ENCODE measurements at places on chromosomes 1 and 21. TPM values are rescaled to one million over a fixed set of nuclear protein-coding genes. Genes with fewer than 3 reads are reported as not detected.

DNA sequence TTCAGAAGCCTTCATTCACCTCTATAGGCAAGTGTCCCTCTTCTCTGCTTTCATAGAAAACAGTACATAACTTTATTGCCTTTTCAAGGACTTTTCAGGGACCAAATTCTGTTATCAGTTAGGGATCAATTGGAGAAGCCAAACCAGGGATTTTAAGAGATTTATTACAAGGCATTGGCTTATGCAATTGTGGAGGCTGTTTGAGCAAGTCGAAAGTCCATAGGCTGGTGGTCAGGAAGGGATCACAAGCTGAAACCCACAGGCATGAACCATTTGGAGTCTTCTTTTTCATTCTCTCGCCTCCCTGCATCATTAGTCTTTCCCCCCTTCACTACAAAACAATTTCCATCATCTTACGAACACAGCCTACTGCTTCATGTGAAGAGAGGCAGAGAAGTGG lies 34.8 kb upstream of the SYCP1 start:
- no peak for DNase-seq

DNA sequence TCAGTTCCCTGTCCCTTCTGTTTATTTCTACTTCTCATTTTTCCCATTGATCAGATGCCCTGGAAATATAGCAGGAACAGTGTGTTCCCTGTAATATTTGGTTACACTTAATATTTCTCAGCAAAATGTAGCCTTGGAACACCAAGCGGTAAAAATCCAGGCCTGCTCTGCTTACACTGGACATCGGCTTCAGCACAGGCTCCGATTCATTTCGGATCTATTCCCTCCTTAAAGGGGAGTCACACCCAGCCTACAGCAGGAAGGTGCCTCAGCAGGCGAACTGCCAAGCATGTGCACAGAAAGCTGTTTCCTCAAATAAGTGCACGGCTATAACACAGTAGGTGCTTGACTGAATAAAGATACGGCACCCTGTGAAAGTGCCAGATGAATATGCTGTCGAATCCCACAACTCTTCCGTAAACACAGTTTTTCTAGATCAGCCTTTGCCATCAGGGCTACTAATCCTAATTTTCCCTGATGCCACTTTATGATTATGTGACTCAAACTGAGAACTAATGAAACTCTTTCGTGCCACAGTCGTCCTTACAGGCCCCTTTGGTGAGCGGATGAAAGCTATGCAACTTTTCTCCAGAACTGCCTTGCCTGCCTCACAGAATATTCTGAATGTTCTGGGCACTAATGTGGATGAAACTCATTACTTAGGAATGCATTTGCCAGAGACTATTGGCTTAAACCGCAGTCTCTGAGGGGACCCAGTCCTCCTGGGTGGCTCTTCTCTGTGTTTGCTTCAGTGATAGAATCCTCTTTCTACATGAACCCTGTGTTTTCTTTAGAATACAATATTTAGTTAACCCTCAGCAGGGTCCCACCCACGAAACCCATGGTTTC lies 275.5 kb upstream of the RUNX1 start:
- no peak for DNase-seq

DNA sequence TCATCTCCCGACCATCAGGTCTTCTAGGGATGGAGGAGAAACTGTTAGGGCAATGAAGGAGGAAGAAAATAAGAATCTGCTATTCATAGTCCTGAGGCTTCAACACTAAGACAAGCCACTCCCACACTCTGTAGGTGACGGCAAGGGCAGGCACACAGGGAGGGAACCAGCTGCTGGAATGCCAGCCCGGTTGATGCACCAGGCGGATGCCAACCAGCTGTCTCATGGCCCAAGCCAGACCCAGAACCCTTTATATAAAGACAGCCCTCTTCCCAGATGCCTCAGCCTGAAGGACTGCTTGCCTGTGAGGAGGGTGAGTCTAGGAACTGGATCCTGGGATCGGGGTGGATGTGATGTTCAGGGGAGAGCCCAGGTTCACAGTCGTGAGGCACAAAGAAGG lies at the start of gene KPRP:
Gene KPRP (plus strand): TSS at position 279 of the 400 bp plus-strand sequence. CDS start 1,564 bp downstream, outside the sequence.
- no peak for DNase-seq

DNA sequence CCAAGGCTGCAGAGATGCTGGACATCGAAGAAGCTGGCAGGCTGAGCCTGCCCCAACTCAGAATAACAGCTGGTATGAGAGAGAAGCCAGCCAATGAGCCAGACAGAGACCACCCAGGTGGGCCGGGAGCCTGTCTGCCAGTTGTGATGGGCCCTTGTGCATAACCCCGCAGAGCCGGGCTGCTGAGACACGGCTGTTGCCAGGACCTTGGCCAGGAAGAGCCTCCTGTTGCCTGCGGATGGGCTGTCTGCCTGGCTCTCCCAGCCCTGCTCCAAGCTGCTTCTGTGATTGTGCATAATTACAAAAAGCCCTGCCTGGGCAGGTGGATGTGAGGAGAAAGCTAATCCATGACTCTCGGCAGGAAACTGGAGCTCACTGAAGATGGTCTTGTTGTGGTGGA lies 126.5 kb downstream of the CAPN8 start:
- DNase-seq, result no peak

Gene IFNLR1
- total RNA-seq, result 4.7 TPM

DNA sequence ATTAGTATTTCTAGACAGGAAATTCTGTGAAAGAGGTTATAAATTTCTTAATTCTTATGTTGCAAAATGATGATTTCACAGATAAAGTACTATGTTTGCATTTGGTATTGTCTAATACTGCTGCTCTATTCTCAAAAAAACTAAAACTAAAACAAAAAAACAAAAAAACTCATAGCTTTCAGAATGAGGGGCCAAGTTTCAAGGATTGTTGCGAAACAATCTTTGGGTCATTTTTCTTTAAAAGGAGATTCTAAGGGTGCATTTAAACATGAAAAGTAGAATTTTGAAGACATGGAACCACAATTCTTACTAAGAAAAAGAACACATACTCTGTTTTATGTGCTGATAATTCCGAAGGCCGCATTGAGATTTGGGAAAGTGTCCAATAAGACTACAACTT lies 645.1 kb downstream of the ADGRL2 start:
- no peak for DNase-seq

Gene TCP10L
- not detected for total RNA-seq

DNA sequence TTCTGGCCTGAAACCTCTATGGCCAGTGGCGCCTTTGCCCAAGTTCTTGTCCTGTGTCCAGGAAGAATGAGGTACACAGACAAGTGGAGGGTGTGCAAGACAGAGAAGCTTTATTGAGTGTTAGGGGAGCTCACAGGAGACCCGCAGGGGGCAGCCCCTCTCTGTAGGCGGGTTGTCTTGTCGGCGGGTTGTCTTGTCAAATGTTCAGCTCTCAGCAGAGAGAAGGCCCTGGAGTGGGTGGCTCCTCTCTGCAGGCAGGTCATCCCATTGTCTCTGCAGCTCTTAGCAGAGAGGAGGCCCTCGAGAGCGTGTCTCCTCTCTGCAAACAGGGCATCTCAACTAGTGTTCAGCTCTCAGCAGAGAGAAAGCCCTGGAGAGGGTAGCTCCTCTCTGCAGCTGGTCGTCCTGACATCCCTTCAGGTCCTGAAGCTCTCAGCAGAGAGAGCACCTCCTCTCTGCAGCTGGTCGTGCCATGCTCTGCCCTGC lies 11.0 kb downstream of the COL6A2 start:
- peak; percentile 44 for DNase-seq

GRCh38 chr1:212987702-212988322 lies 27.9 kb downstream of the ANGEL2 start:
- no peak for DNase-seq

DNA sequence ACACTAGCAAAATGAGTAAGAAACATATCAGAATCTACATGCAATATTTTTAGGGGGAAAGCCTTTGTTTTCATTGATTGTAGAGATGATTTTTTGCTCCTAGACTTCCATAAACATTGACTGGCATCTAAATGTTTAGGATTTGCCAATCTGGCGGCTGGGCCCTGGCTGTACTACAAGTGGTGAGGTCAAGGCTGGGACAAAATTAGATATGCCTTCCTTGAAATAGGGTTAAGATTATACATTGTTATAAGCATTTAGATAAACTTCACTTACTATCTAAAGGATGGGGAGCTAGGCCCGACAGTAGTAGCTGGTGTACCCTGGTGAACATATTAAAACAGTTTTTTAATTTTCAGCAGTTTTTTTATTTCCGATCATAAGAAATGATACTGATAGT lies 5.2 kb downstream of the NFIA start:
- DNase-seq, result no peak

DNA sequence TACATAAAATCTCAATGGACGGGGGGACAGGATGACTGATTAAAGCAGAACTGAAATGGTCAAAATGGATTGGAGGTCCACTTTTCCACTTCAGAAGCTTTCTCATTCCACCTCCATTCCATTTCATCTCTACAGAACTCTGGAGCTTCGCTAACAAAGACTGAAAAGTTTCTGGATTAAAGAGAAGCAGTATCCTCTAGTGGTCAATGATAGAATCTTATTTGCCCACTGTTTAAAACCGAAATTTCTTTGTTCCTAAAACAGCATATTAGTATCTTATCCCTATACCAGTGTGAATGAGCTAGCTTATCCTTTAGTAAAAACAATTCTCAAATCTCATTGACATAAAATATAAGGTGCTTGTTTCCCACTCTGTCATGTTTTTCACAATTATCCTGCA lies 890.6 kb downstream of the KCNT2 start:
- no peak for DNase-seq

GRCh38 chr1:5571438-5571837 lies 420.8 kb downstream of the NPHP4 start:
- no peak for DNase-seq

GRCh38 chr21:42775123-42775522 lies 104.2 kb downstream of the WDR4 start:
- DNase-seq, result peak; percentile 58

DNA sequence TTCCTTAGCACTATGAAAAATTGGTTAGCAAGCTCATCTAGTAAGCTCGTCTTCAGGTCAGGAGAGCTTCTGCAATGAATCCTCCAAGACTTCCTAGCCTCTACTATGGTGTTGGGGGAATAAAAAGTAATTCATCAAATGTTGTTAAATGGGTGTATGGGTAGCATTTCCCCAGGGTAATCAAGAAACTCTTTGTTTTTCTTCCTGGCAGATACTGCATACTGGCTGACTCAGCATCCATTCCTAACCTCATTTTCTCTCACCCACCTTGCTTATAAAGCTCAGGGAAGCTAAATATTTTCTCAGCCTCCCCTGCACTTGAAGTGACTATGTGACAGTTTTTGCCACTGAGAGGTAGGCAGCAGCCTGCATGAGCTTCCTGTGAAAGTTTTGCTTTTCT lies 83.4 kb downstream of the MAB21L3 start:
- DNase-seq, result no peak

Gene MED8
- total RNA-seq, result 38.3 TPM

DNA sequence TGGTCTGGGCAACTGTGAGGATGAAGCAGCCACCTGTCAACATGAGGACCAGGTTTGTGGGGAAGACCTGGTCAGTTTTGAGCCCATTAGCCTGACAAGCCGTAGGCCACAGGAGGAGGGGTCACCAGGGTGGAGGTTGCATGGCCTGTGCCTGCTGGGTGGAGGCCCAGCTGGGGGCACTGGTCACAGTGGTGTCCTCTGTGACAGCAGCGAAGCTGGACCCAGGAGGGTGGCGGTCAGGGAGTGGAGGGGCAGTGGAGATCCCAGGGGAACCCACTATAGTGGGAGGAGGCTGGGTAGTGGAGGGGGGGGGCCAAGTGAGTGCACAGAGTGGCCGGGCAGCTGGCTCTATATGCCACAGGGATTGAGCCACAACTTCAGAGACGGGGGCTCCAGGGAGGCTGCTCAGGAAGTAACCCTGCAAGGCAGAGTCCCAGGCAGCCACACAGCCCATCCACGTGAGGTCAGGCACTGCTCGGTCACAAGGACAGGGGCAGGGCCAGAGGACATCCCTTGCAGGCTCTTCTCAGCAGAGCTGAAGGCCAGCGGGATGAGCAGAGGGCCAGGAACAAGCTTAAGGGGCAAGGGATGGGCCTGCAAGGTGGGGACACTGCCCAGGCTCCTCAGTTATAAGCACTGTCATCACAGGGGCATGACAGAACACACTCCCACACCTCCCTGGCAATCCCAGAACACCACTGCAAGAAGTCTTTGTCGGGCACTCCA lies 2.3 kb upstream of the C1orf35 start:
- DNase-seq, result peak; percentile 77

Gene SLC44A3
- total RNA-seq, result 0.95 TPM
